ENCODE measurements at places on chromosomes 2 and 18.
A peak's percentile ranks its signal among the peaks of the same experiment; 100 is the strongest.

- DNase-seq: no peak
These were observed 86.5 kb upstream of the SEC11C start for GRCh38 chr18:59052965-59053820.

GRCh38 chr18:32468147-32468845, 2.4 kb downstream of the GAREM1 start:
- DNase-seq: no peak

DNA sequence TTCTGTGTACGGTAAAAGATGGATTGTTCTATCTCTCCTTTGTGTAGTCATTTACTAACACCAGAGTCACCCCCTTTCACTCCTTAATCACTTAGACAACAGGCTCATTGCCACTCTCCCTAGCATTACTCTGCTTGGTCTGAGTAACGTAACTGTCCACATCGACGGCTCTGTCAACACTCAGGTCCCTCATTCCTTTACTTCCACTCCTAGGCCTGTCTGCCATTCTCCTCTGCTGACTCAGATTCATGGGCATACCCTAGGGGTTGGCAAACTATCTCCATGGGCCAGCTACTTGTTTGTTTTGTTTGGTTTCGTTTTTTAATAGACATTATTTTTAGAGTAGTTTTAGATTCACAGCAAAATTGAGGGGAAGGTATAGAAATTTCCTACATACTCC, 243.9 kb downstream of the NR4A2 start:
- DNase-seq: no peak

GRCh38 chr2:151805961-151806360, 22.3 kb downstream of the ARL5A start:
- no peak for DNase-seq

DNA sequence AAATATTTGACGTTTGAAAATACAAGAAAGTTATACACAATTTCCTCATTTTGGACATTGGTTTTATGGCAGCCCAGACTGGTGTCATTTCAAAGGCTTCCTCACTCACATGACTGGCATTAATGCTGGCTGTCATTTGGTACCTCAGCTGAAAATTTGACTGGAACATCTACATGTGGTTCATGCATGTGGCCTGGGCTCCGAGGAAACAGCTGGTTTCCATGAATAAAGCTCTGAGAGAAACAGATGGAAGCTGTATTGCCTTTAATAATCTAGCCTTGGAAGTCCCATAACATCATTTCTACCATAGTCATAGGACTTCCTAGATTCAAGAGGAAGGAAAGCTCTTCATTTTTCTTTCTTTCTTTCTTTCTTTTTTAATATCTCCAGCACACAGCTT, 42.9 kb upstream of the RIT2 start:
- no peak for DNase-seq

DNA sequence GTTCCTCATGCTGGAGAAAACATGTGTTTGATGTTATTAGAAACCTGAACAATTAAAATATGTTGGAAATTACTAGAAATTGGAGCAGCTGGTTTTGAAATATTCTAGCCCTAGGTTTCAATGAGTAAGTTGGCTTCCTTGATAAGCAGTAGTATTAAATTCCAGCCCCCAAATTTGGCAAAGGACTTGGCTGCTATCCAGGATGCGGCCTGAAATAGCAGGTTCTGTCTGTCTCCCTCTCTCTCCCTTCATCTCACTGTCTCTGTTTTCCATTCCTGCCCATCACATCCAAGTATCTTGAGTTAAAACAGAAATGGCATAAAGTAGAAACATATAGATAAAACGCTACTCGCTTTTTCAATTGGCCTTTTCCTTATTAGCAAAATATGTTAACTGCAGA, 20.9 kb upstream of the GPR45 start:
- DNase-seq: no peak

DNA sequence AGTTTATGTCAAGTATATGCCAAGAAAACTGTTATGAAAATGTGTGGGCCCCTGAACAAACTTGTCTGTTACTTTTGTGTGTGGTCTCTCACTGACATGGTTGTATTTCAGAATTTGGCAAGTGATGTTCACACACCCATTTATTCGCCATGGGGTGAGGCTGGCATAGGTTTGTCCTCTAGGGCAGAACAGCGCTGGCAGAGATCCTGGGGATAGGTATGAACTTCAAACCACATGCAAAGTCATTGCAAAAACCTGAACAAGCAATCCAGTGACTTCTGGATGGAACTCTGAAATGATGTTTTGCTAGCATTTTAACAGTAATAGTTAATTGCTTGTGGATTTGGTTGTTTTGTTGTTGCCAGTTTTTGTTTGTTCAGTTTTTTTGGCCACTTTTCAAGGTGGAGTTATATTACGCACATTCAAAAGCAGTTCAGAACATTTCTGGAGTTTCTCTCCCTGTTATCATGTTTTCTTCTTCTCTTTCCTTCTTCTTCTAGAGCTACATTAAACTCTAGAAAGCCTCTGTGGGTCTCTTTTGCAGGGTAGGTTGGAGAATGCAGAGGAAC, 78.5 kb downstream of the MDH1 start:
- no peak for DNase-seq

- DNase-seq: no peak
These were observed 43.8 kb upstream of the IL1R1 start for GRCh38 chr2:102098756-102099155.

DNA sequence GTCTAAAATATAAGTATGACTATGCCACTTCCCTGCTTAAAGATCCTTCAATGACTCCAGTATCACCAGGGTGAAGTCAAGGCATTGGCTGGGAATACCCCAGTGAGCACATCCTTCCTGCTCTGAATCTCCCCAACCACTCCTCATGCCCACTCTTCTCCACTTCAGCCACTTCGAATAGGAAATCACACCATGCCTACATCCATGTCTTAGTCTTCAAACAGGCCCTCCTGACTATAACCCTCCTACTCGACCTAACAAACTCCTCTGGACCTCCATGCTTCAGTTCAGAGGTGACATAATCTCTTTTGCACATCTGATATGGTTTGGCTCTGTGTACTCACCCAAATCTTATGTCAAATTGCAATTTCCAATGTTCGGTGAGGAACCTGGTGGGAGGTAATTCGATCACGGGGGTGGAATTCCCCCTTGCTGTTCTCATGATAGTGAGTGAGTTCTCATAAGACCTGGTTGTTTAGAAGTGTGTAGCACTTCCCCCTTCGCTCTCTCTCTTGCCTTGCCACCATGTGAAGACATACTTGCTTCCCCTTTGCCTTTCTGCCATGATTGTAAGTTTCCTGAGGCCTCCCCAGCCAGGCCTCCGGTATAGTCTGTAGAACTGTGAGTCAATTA, 87.8 kb upstream of the TFCP2L1 start:
- no peak for DNase-seq

DNA sequence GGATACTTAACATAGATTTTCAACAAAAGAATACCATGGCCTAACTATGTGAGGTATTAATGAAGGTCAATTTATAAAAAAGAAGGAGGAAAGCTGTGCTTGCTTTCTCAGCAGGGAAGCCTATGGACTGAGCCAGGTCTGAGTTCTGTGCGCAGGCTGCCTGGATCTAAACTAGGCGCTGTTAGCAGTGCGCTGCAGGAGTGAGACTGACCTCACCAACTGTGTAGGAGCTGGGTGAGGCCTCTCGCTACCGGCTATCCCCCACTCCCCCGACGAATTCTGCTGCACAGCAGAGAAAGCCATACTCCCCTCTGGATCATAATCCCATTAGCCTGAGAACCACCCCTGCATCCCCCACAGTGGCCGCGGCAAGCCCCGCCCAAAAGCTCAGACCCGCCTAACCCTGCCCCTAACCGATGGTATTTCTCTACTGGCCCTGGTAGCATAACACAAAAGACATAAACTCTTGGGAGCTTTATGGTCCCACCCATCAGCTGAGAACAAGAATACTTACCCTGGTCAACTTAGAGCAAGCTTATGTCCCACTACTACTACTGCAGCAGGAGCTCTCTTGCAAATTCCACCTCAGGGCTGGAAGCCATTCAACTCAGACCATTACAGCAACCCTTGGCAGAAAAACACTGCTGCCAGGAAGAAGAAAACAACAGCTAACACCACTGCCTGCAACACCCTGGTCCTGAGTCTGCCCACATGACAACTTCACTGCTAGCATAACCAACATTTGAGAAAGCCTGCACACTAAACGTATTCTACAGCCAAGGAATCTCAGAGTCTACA, 28.0 kb downstream of the SULT1C2 start:
- DNase-seq: no peak

- DNase-seq: no peak
These were observed 250.1 kb upstream of the VRK2 start for GRCh38 chr2:57796527-57796926.

DNA sequence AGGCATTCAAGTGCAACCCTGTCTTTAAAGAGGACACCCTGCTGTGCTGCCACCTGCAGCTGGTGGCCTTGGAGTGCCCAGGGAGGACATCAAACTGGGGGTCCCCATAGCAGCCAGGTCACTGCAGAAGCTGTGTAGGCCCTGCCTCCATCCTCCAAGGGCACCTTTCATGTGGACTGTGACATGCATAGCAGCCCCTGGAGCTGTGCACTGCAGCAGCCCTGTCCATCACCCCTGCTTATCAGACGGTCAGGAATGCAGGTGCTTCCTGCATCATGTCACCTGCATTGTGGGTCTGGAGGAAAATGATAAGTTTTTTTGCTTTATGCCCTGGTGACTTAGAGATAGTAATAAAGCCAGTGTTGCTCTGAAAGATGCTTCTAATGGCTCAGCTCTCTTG, 155.7 kb downstream of the DYSF start:
- no peak for DNase-seq

DNA sequence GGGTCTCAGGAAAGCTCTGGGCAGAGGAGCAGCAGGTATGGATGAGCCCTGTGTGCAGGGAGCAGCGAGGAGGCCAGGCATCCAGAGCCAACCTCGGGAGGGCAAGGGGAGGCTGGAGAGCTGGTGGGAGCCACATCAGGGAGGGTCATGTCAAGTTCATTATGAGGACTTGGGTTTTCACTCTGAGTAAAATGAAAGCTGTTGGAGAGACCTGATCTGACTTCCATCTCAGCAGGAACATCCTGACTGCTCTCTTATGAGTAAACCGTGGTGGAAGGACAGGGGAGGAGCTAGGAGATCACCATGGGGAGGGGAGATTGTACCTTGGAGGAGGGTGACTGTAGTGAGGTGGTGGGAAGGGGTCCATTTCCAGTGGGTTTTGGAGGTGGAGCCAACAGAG, 209.8 kb downstream of the LDLRAD4 start:
- no peak for DNase-seq

GRCh38 chr2:171956135-171956825, 34.0 kb downstream of the HAT1 start:
- no peak for DNase-seq

GRCh38 chr2:133266926-133267590, 301.2 kb downstream of the NCKAP5 start:
- DNase-seq: no peak

GRCh38 chr2:104859766-104860450, 6.0 kb downstream of the POU3F3 start:
- DNase-seq: no peak

GRCh38 chr2:182718459-182718858, 2.4 kb downstream of the DNAJC10 start:
- DNase-seq: no peak

DNA sequence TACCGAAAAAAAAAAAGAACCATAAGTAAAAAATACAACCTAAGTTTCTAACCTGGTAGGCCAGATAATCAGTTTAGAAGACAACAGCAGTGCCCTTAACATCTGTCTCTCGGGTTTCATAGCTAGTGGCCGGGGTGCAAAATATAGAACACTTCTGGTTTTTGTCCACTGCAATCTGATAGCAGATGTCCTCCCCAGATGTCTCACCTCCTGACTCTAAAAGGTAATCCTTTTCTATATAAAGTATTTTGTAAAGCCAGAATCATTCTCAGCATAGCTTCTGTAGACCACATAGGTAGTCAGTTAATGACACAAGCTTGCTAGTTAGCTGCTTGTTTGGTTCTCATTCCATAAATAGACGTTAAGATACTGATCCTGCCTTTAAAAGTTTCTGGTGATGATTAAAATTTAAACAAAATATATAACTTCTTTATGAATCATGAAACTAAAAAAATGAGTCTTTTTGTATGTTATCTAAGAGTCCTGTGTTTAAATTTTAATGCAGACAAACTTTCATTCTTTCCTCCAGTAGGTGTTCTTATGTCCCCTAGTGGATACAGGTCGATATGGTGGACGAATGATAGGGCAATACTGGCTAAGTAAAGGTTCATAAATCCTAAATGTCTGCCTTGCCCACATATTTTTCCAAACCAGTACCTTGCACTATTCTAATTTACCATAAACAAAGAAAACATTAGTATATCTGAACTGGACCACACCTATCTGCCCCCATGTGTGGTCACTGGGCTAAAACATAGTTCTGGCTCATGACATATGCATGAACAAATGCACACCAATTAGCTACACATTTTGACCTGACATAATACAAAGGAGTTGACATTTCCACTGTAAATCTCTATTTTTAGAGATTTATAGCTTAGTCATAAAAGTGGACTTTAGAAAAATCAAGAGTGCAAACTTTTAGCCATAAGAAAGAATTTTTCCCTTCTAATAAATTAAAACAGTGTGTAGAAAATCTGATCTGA, 171.0 kb downstream of the SRBD1 start:
- DNase-seq: no peak

DNA sequence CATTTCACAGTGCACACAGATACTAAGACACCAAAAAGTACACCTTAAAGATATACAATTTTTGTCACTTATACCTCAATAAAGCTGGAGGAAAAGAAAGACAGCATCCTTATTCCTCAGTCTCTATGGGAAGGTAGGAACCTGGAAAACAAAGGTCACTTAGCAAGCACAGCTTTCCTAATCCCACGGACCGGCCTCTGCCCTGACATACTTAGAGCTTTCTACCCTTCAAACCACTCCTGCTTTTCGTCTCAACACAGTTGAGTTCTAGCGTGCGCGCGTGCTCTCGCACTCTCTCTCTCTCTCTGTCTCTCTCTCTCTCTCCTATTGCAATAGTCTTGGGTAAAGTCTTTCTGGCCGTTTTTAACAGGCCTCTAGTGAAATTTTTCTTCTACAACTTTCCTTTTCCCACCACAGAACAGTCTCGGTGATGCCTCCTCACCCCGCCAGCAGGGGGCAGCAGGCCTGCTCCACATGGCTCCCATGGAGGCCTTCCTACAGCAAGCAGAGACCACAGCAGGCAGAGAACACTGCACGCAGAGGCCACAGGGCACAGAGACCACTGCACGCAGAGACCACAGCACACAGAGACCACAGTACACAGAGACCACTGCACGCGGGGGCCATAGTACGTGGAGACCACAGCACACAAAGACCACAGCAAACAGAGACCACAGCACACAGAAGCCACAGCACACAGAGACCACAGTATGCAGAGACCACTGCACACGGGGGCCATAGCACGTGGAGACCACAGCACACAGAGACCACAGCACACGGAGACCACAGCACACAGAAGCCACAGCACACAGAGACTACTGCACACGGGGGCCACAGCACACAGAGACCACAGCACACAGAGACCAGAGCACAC, 106.9 kb downstream of the FBXO15 start:
- peak; percentile 75 for DNase-seq
